LNCaP clone FGC (cell line): ENCODE measurements at places on chromosomes 11 and 22.

DNA sequence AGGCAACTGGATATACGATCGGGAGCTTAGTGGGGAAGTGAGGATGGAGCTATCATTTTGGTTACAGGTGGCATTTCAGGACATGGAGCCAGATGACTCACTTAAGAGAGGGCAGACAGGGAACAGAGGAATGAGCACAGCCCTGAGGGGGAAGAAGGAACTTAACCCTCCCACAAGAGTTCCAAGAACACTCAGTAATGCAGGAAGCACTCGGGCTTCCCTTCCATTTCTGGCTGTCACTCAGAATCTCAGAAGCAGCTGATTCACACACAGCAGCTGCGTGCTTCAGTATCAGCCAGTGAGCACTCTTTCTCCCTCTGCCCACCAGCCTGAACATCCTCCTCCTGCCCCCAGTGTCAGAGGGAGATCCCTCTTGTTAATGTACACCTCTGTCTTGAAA, 34.8 kb downstream of the EFCAB6 start:
- DNase-seq = no peak

- no peak for DNase-seq
These were observed 408.2 kb upstream of the CCDC90B start for GRCh38 chr11:83694191-83694910.

- no peak for DNase-seq
These were observed 19.4 kb upstream of the ACCSL start for GRCh38 chr11:44028401-44028800.

DNA sequence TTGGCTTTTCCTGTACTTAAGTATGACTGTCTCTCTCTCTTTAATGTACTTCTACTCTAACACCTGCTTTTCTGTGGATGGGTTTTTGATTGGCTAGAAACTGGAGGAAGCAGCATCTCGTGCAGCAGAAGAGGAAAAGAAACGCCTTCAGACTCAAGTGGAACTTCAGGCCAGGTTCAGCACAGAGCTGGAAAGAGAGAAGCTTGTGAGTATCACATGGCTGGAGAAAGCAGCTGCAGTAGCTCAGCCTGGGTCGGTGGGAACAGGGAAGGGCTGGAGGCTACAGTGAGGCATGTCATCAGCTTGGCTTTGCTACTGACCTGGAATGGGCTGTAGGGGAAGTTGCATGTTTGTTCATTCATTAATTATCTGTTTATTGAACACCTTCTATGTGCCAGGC, 74.2 kb downstream of the SWAP70 start:
- no peak for DNase-seq

GRCh38 chr22:19040888-19041703, 81.1 kb downstream of the DGCR2 start:
- DNase-seq = no peak

DNA sequence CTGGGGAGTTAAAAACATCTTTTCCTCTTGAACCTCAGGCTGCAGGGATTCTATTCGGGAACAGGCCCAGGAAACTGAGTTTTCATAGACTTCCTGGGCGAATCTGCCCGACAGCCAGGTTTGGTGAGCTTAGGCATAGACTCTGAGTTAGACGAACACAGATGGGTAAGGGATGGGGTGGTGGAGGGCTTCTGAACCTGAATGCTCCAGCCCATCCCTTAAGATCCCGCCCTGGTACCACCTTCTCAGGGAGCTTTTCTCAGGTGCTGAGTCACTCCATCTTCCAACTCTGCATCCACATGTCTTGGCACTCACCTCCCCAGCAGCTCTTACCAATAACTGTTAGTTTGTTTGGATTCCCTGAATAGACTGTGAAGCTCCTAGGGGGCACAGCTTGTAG, 37.4 kb downstream of the MICAL2 start:
- DNase-seq = no peak

- no peak for DNase-seq
These were observed 16.9 kb downstream of the MRGPRG start for GRCh38 chr11:3201677-3202181.

GRCh38 chr11:75114465-75114864, 17.8 kb upstream of the OR2AT4 start:
- DNase-seq = no peak

DNA sequence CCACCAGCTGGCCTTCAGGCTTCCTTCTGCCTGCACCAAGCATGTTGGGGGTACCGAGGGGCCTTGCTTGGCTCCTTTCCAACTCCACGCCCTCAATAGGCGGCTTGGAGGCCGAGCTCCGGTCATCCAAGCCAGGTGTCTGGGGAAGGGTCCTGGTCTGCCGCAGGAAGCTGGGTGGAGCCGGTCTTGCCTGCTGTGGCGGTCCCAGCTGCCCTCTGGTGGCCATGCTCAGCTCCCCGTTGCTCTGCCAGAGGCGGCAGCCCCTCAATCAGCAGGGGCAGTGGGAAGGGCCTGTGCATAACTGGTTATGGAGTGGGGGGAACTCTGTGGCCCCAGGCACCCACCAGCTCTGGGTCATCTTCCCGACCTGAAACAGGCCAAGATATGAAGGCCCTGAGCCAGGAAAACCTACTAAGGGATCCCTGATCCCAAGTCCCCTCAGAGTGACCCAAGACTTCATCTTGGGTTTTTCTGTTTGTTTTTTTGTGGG, 3.2 kb downstream of the ARVCF start:
- DNase-seq = no peak

- DNase-seq = no peak
These were observed 66.1 kb downstream of the ARL14EP start for GRCh38 chr11:30388957-30389356.

DNA sequence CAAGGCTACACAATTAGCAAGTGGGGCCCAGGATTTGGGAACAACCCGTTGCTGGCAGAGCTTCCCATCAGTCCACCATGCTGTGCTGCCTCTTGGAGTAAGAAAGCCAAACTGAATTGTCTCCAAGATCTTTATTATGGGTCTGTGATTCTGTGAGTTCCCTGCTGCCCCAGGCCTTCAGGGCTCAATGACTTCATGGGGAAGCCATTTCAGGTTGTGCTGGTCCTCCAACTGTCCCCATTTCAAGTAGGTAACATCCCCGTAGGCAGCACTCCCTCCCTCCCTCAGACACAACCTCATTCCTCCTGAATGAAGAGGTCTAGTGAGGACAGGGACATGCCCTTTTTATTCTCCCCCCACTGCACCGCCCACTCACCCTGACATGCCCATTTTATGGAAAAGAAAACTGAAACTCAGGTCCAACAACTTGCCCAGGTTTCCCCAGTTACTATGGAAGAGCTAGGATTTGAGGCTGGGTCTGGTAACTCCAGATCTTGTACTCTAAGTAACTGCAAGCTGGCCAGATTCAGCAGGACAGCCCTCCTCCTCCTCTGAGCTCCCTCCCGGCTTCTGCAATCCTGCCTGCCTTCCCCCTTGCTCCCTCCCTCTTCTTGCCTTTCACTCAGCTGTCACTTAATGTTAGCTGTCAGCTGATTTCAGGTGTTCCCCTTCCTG, 8.2 kb upstream of the YWHAH start:
- no peak for DNase-seq

GRCh38 chr22:45320357-45320976, 10.7 kb downstream of the FAM118A start:
- no peak for DNase-seq

- DNase-seq = no peak
These were observed 202.8 kb downstream of the ADAMTS15 start for GRCh38 chr11:130651066-130651855.

GRCh38 chr11:32895471-32895870, 2.9 kb downstream of the QSER1 start:
- no peak for DNase-seq

DNA sequence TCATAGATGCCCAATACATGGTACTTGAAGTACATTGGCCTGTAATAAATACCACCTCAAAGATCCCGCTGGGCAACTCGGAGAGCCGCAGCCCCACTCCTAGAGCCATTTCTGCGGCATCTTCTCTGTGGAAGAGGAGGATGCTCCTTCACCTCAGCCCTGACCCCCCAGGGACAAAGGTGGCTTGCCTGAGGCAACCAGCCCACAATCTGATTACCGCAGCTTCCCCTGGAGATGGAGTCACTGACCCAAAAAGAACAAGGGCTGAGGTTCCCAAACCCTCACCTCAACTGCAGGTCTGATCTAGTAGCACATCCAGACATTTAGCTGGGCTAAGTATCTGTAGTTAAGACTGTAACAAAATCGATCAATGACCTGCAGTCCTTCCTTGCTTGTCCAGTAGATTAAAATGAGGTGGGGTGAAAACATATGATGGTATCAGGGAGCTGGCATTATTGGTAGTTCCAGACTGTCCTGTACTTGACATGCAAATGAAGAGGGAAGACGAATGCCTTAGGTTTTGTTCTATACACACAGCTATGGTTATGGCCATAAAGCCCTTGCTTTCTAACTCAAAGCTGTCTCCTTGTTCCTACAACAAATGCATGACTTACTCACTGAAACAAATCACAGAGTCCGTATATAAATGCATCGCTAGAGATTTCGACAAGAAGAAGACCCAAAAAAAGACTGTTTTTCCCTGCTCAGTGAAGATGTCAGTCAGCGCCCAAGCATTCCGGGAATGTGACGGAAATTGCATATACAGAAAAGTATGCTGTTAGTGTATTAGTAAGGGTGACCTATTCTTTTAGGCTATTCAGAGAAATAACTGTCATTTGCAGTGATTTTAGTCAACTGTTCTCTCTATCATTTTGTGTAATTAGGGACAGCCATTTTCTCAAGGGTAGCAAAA, 33.7 kb downstream of the C11orf71 start:
- DNase-seq = no peak

DNA sequence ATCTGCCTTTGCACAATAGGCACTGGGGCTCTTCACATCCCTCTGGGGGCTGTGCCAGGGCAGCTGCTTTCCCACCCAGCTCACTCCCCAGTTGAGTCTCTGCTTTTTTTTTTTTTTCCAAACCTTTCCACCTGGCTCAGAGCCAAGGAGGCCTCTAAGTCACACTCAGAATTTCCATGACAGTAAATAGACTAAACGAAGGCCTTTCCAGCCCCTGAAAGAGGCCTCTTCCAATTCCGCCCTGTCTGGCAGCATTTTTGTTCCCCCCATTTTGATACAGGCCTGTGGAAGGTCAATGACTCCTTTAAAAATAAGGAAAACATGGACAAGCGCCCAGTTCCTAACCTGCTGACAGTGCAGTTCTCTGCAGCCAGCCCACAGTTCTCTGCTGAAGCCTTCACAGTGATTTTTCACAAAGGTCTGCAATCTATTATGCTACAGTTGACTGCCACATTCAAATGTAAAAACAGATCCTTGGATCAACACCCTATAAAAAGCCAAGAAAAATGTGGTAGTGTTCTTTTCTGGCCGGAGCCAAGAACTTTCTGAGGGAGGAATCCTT, 107.5 kb upstream of the SESN3 start:
- peak; percentile 27 for DNase-seq

DNA sequence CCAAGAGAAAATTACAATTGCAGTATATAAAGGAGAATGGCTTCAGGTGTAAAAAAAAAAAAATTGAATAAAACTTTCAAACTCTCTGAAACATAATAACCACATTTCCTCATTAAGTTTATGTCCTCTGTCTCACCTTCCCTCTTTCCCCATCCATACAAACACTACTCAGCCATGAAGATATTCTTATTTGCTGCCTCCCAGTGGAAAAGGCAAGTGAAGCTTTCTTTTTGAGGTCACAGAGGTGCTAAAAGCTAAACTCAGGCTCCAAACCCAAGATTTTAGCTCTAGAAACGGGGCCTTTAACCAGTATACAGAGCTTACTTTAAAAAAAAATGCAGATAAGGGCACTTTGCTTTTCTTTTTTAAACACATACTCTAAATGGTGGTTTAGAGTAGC, 1568.5 kb downstream of the FAM181B start:
- no peak for DNase-seq
